ENCODE measurements at places on chromosomes 7 and 10.

DNA sequence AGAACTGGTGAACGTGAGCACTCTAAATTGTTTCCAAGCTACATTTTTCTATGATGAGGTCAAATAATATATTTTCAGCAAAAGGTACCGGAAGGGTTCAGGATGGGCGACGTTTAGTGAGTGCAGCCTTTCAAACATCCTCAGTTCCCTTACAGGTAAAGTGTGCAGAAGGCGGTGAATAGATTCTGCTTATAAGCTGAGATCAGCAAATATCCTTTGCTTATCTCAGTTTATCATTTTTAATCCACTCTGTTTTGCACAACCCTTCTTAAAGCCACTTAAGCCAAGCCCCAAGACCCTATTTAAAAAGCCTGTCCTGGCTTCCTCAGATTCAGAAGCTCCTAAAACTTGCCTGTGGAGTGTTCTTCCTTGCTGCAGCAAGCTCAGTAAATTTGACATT, 103.1 kb upstream of the DGKB start:
- no peak for DNase-seq

- no peak for DNase-seq
Measured at GRCh38 chr7:120740348-120740747, 117.6 kb downstream of the TSPAN12 start.

DNA sequence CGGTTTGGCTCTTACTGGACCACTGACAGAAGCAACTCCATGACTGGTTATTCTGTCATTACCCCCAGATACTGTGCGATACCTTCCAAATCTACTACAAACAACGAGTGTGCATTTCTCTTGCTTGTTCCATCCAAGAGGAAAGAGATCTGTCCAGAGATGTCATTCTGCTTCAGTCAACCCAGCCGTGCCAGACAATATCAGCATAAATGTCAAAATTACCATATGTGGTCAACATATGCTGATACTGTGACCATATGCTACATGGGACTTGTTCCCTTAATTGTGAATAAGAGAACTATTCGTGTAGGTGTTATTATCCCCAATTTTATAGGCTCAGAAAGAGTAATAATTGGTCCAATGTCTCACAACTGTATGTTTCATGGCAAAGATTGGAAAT, 143.2 kb upstream of the PRSS1 start:
- no peak for DNase-seq

DNA sequence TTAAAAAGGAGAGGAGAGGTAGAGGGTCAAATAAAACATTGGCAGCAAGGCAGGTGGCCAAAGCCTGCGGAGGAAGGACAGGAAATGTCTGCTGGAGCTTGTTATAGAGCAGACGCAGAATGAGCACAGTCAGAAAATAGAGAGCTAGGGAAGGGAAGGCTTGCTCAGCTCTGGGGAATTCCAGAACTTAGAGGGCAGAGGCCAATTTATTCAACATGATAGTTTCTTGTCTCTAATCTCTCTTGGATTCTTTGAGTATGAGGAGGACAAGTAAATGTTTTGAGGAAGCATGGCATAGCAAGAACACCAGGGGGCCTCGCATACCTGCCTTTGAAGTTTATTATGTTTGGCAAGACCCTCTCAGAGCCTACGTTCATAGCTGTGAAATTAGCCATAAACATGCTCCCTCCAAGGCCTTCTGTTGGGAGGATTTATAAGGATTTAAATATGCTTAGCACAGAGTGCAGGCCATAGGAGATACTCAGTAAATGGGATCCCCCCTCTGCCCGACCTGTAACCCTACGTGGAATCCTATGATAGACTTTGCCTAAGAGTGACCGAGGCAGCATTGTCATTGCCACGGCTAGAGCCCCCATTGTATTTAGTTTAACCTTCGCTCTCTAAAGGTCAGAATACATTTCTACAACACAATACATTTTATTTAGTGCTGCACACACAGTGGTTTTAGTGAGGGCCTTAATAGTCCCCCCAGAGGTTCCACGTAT, 293.9 kb downstream of the CCDC3 start:
- DNase-seq = no peak

GRCh38 chr7:122972056-122972455, 23.4 kb downstream of the TAS2R16 start:
- no peak for DNase-seq
